ENCODE measurements at places on chromosomes 6 and 20.

DNA sequence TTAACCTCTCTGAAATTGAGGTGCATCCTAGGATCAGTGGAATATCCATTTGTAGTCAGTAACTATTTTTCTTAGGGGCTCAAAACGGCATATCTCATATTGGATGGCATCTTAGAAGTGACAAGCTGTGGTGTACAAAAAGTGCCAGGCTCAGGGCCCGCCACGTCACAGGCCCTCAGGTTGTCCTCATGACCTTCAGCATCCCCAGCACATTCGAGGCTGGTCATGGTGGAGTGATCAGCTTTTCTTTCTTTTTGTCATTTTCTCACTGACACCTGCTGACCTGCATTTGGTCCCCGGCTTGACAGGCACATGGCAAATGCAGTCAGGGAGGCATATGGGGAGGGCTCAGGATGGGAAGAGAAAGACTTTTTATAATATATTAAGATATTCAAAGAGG is 7.1 kb upstream of the E2F1 start:
- no peak for DNase-seq

- DNase-seq = no peak
Measured at GRCh38 chr6:98835149-98836024, 1.0 kb downstream of the POU3F2 start.

DNA sequence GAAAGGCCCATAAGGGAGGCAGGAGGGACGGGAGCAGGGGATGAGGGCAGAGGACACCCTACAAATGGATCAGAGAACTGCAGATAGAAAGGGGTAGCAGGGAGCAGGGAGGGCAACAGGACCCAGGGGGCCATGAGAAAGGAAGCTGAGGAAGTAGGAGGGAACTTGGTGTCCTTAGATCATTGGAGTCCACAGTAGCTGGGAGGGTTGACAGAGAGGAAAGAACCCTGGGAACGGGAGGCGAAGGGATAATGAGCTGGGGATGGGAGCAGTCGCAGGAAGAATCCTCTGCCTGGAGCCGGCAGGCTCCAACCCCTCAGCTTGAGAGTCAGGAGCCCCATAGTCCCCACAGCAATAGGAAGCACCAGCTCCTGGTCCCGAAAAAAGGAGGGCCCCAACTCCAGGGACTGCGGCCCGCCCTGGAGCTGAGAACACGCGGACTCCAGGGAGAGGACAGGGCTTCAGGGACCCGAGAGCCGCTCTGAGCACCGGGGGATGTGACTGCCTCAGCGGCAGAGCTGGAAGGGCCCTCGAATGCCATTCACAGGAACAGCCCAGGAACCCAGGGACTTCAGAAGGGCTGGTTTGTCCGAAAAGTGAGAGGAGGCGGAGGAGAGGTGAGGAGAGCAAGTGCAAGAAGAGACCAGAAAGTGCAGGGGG is 32.7 kb downstream of the HLA-A start:
- no peak for DNase-seq

DNA sequence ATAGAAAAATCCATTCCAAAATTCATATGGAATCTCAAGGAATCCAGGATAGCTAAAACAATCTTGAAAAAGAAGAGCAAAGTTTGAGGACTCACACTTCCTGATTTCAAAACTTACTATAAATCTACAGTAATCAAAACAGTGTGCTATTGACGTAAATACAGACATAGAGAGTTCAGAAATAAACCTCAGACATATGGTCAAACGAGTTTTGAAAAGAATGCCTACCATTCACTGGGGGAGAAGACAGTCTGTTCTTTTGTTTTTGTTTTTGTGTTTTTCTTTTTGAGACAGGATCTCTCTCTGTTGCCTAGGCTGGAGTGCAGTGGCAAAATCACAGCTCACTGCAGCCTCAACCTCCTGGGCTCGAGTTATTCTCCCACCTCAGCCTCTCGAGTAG is 25.3 kb upstream of the PROKR2 start:
- no peak for DNase-seq

- no peak for DNase-seq
Measured at GRCh38 chr6:170383466-170384035, 77.0 kb downstream of the FAM120B start.

DNA sequence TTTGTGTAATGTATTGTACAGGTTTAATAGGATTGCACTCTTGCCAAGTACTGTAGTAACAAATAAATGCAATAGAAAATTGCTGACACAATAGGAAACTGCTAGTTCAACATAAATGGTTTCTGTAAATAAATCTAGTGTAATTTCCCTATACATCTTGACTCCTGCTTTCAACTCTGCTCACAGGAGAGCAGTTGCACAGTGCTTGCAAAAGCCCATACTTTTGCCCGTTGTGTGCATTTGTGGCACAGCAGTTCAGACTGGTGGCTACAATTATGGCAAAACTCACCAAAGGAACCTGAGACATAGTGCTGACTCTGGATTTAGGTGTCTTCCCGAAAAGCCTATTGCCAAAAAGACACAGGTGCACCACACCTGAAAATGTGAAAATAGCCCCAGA is 953.3 kb upstream of the SLC35B3 start:
- no peak for DNase-seq

DNA sequence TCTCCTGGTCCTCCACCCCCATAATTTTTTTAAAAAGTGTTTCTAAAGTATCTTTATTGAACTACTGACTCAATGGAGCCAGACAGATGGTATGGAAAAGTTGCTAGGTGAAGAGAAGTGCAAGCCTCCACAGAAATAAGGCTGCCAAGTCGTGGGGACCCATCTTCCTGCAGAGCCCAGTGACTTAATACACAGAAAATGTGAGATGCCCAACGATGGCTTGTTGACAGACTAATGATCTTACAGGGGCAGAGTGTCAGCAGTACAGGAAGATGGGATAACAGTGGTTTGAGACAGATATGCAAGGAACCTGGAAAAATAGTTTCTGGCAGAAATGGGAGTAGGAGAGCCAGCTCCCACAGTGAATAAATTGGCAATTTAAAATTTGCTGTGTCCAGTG is 43.3 kb downstream of the FYN start:
- DNase-seq = no peak

GRCh38 chr6:41707565-41708200 is 27.7 kb downstream of the TFEB start:
- DNase-seq = peak; percentile 53

GRCh38 chr20:23337312-23337711 is 13.3 kb upstream of the NXT1 start:
- DNase-seq = no peak
